T-helper 17 cell (primary cell): ENCODE measurements at places on chromosomes 5 and 9.

- no peak for DNase-seq
Observed at GRCh38 chr5:160458806-160459800, 37.4 kb downstream of the PTTG1 start.

GRCh38 chr9:88396836-88397577 is 8.8 kb downstream of the SPIN1 start:
- no peak for DNase-seq

- DNase-seq: no peak
Observed at GRCh38 chr9:27047136-27047535, 41.7 kb upstream of the LRRC19 start.

GRCh38 chr5:146016764-146017484 is 80.5 kb downstream of the SH3RF2 start:
- DNase-seq: no peak

DNA sequence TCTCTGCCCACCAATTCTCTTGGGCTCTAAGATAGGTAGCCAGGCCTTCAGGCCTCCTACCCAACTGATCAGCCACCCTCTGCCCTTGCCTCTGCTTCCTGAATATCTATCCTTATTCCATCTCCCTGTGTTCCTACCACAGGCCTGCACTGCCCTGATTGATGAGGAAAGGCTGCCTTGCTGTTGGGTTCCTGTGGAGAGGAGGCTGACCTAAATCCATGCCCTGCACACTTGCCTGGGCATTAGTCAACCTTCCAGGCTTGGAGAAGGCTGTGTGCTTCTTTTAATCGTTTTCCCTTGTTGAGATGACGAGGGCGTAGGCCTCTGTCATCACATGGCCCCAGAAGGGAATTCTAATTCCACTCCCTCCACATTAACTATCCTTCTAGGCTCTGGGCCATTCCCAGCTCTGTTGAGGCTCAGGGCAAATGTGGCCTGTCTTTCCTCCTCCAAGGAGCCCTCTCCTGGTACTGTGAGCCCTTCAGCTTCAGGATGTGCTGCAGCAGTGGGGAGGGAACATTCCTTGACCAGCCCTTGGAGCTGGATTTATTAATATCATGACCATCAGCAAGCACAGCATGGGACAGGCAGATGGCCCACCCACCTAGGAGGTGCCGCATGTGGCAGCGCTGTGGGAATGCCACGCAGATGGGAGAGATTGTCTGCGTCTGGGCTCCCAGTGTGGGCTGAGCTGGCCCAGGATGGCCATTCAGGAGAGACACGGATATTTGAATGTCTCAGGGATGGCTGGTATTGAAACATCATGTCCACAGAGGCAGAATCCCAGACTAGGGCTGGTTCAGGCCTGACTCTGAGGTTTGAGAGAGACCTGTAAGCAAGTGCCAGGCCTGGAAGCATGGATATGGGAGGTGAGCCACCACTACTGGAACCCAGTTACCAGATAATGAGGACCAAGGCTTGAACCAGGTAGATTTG is 40.9 kb downstream of the ANGPTL2 start:
- DNase-seq: no peak

GRCh38 chr5:16455668-16456067 is 9.9 kb downstream of the ZNF622 start:
- no peak for DNase-seq

GRCh38 chr9:90916147-90916734 is 114.6 kb downstream of the SYK start:
- no peak for DNase-seq

- no peak for DNase-seq
Observed at GRCh38 chr5:65076251-65076869, 307.6 kb downstream of the CWC27 start.

DNA sequence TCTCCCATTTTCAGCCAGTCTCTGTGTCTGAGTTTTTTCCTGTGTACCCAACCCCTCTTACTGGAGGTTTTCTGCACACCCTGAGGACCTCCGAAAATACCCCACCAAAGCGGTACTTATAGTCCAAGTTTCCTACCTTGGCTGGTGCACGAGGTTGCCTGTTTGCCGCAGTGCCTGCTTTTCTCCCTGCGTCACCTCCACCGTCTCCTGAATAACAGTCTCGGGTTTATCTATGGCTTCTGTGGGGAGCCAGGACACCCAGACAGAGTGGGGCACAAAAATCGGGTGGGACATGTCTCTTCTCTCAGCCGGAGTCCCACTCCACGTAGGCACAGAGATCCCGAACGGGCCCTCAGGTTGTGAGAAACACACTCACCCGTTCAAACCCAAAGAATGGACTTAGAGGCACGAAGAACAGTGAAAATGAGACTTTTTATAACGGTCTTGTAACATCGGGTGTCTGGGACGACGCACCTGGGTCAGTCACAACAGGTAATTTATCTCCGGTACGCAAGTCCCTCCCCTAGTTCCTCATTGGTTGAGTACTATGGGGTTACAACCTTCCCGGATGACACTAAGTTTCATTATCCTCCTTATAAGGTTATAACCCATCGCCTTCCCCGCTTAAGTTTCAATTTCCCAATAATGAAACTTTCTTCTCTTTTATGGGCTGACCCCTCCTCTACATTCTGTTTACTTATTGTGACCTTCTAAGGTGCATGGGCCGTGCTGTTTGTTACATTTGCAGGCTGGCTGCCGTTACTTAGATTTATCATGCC is 970.2 kb upstream of the COX7C start:
- DNase-seq: no peak

DNA sequence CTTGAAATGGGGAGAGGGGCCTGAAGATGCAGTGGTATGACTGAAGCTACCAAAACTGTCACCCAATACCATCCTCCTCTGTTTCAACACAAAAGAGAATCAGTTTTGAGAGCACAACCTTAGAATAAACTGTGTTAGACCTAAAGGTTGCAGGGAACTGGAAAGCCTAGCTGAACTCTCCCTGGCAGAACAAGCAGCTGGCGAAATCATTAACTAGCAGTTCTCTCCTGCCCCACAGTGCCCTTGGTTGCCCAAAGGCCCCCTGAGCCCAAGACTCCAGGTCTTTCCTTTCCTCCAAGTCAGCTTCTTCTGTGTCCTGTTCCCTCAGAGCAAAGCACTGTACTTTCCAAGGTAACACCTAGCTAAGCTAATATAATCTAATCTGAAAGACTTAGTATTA is 135.4 kb upstream of the SLC30A5 start:
- no peak for DNase-seq

- no peak for DNase-seq
Observed at GRCh38 chr9:71108937-71109336, 12.5 kb downstream of the TRPM3 start.

DNA sequence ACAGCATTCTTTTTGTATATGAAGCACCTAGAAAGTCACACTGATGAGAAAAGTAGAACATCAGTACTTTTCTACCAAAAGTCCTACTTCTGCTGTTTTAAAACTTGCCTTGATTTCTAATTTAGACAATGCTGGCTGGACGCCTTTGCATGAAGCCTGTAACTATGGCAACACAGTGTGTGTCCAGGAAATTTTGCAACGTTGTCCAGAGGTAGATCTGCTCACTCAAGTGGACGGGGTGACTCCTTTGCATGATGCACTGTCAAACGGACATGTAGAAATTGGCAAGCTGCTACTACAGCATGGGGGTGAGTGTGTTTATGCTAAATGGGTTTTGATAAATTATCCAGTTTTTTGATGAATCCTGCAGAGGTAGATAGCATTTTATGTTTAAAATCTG is 73.5 kb downstream of the SLF1 start:
- DNase-seq: no peak

DNA sequence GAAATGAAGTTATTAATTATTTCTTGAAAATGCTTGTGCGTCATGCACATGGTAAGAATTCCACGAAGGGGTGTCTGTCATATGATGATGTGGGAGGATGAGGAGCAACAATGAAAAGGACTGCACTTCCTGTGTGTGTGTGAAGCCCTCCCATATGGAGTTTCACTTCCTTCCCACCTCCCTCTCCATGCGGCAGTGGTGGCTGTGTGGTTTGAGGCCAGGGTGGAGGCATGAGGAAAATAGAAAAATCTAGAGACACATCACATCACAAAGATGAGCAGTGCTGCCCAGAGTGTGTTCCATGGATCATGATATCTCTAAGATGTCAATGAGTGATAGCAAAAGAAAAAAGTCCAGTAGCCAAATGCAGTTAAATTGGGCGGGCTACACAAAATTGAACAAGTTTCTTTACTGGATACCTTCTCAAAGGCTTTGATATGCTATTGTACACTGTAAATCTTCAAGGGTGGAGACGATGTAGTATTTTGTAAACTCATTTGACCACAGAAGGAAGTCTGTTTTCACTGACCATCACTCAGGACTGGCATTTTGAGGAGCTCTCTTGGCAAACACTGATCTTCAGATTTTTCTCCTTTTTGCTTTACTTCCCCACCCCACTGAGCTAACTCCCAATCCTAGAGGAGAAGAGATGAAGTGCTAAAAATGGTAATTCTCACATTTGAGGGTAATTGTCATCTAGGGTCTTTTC is 55.7 kb upstream of the EQTN start:
- DNase-seq: no peak

DNA sequence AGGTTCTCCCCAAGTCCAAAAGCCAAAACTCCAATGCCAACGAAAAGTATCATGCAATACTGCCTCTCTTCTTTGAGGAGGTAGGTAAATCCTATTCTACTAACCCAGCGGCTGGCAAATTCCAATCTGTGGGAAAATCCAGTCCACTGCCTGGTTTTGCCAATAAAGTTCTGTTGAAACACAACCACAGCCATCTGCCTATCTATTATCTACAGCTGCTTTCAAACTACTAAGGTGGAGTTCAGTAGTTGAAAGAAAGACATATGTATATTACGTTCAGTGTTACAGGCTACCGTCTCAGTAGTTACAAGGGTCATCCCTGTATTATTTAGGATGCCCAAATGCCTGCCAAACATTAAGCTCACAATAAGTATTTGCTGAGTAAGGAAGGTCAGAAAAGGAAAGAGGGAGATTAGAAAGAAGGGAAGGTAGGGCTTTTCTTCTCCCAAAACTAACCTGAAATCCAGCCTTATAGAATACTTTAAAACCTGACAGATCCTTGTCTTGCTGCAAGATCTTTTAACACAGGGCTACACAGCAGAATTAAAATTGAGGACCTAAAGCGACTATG is 16.2 kb downstream of the ARL15 start:
- DNase-seq: no peak

DNA sequence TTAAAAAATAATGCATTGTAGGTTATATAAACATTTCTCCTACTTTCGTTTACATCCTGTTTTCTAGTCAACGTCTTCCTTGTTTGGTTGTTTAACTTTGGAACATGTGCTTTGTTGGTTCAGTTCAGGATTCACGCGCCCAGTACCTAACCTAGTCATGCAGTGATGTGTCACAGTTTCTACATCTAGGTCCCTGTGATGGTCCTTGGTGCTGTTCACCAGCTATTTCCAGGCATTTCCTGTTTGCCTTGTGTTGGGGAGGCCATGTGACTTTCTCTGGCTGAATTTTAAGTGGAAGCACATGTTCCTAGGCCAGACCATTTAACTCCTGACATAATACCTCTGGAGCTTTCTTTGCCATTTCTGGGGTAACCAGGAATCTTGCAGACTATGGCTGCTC is 292.3 kb downstream of the SMARCA2 start:
- DNase-seq: no peak

DNA sequence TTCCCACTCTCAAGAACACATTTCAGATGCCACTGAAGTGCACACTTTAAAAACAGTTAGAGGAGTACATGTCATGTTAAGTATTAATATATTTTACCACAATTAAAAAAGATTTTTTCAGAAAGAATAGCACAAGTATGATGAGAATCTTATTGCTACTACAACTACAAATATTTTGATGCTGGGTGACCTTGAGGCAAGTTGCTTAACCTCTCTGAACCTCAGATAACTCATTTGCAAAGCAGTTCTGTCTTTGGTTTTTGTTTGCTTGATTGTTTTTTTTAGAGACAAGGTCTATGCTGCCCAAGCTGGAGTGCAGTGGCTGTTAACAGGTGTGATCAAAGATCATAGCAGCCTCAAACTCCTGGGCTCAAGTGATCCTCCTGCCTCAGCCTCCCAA is 13.7 kb upstream of the EBF1 start:
- DNase-seq: no peak
